SW 1271 (cell line): ENCODE measurements at places on chromosomes 1 and 21.

- no peak for DNase-seq
Measured at GRCh38 chr1:32263744-32264143, 12.7 kb downstream of the LCK start.

DNA sequence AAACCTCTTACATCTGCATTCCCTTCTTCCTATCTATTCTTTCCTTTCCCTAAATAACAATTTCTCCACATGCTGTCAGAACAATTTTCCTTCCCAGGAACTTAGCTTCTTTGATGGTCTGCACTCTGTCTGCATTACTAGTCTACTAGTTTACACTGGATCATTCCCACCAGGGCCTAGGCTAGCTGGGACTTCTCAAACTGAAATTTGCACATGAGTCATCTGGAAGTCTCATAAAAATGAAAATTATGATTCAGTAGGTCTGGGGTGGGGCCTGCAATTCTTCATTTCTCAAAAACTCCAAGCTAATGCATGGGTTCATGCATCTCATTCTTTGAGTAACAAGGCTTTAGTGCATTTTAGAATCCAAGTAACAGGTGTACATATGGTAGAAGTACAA, 74.2 kb downstream of the GABPA start:
- no peak for DNase-seq

- no peak for DNase-seq
Measured at GRCh38 chr1:166170075-166170474, 3.3 kb upstream of the FAM78B start.

- DNase-seq = no peak
Measured at GRCh38 chr1:22236900-22237299, 94.0 kb upstream of the WNT4 start.

DNA sequence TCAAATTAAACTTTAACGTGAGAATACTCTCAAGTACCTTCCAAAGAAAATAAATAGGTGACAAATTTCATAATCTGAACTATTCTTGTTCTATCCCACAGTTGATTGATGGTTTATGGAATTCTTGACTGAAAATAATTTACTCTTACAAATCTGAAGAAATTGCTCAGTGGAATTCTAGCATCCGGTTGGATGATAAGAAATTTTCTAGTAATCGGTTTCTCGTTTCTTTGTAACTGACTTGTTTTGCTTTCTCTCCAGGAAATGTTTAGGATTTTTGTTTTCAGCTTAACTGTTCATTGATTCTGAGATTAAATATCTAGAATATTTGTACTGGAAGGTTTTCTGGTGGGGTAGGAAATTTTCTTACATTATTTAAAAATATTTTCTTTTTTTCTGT, 558.9 kb upstream of the ADAMTS5 start:
- no peak for DNase-seq

- DNase-seq = peak; percentile 12
Measured at GRCh38 chr1:19309123-19309813, 2.7 kb downstream of the AKR7A2 start.

DNA sequence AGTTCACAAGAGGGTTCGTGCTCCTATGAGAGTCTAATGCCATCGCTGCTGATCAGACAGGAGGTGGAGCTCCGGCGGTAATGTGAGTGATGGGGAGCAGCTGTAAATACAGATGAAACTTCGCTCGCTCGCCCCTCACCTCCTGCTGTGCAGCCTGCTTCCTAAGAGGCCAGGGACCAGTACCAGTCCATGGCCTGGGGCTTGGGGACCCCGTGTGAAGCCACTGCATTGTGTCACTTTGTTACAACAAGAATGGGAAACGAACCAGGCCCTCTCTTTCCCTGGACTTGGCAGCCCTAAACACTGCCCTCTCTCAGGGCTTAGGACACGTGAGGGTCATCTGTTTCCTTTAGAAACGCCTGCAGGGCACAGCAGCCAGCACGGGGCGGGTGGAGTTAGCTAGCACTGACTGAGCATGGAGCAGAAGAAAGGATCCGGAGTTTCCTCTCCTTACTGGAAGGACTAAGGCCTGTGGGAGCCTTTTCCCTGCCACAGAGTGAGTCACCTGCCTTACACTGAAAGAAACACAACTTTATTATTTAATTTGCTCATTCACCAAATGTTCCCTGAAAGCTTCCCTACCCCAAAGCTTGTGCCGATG, 185.2 kb upstream of the TMEM51 start:
- DNase-seq = no peak

DNA sequence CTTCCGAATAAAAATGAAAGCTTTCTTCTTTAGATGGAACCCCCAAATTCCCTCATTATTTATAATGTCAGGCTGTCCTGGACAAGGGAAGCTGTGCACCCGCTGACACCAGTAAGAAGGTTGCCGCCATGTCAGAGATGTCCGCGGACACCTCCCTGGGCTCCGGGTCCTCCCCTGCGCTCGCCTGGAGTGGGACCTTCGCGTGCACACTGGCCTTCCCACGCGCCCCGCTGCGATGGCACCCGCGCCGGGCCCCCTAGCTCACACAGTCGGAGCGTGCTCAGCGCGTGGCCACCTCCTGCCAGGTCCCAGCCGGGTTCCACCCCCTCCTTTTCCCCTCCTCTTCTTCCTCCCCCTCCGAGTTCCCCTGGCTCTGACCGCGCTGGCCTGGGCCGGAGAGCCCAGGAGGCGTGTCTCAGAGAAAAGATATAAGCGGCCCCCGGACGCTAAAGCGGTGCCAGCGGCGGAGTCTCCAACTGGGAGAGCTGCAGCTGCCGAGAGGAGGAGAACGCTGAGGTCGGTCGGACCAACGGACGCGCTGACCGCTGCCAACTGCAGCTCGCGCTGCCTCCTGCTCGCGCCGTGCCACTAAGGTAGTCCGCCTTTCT, at the start of gene G0S2:
TSS of gene G0S2 (plus strand) at position 456 of the 608 bp plus-strand sequence. CDS start 273 bp downstream, outside the sequence.
- no peak for DNase-seq

GRCh38 chr1:240766831-240767230, 154.9 kb upstream of the GREM2 start:
- no peak for DNase-seq
